H7 (cell line): ENCODE measurements at places on chromosomes 1 and 21. TPM values are rescaled to one million over a fixed set of nuclear protein-coding genes. Genes with fewer than 3 reads are reported as not detected.

DNA sequence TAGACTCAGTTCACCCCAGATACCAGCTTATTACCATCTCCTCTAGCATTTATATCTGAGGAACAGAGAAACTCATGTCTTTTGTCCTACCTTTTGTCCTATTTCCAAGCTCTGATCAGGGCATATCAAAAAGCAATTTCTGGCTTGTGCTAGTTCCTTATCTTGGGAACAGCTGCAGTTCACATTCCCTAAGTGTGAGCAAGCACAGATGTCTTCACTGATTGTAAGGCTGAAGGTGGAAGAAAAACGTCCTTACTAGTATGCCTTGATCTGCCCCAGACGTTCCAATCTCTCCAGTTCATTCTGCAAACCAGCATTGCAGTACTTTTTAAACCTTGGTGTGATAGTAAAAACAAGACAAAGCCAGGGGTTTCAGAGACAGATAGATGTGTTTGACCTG lies 139.8 kb downstream of the NCAM2 start:
- DNase-seq: no peak

DNA sequence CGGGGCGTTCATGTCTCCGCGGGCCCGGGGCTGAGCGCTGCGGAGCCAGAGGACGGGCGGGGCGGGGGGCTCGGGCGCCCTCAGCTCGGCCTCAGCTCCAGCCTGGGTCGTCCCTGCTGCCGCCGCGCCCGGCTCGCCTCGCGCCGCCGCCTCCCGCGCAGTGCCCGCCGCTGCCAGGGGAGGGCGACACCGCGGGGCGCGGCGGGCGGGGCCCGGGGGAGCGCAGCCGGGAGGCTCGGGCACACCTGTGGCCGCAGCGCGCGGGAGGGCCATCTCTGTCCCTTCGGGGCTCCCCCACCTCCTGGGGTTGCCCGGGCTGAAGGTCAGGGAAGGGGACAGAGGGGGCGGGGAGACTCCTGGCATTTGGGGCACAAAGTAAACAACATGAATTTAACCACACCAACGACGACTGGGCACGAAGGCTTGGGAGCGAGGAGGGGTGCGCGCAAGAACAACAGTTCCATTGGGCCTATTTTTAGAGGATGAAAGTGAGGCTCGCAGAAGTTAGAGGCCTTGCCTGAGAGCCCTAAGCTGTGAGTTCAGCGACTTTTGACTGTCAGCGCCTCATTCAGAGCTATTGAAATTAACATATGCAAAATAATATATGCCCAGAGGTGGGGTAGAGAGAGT lies at the start of gene FAM131C:
TSS of gene FAM131C (minus strand) at position 162 of the 630 bp plus-strand sequence. CDS start 209 bp downstream, outside the sequence.
- DNase-seq: peak; percentile 97

GRCh38 chr1:9728451-9729295 lies 77.1 kb downstream of the PIK3CD start:
- peak; percentile 35 for DNase-seq

- no peak for DNase-seq
These were observed 22.8 kb upstream of the RXRG start for GRCh38 chr1:165467706-165468105.

- no peak for DNase-seq
These were observed 66.9 kb upstream of the TNR start for GRCh38 chr1:175810305-175810704.

The PRAMEF1 gene
- not detected in 2 replicates for total RNA-seq

The RGS8 gene
- total RNA-seq: 2.3 and 14.2 TPM in 2 replicates

The SPRR3 gene
- total RNA-seq: not detected in 2 replicates

The GCSAML gene
- total RNA-seq: not detected in 2 replicates
